Stimulated activated CD4-positive, alpha-beta T cell treated with anti-CD3 and anti-CD28 coated beads, TNF-alpha, amount 100 ng/mL, for 4 hours (primary cell): ENCODE measurements at places on chromosomes 11 and 22.

DNA sequence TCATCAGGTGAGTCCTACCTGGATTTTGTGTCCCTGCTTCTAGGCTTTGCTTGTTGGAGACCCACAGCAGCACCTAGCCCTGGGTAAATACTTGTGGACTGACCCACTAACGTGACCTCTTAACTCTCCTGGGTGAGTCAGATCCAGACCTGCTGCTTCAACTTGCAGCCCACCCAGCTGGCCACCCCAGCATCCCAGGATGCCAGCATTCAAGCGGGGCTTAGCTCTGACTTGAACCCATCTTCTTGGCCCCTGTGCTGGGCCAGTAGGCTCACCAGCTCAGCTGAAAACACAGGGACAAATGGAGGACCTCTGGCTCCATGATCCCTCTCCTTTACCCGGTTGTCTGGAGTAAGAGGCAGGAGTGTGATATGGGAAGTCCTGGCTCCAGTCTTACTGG lies 33.5 kb downstream of the PARVG start:
- no peak for DNase-seq

DNA sequence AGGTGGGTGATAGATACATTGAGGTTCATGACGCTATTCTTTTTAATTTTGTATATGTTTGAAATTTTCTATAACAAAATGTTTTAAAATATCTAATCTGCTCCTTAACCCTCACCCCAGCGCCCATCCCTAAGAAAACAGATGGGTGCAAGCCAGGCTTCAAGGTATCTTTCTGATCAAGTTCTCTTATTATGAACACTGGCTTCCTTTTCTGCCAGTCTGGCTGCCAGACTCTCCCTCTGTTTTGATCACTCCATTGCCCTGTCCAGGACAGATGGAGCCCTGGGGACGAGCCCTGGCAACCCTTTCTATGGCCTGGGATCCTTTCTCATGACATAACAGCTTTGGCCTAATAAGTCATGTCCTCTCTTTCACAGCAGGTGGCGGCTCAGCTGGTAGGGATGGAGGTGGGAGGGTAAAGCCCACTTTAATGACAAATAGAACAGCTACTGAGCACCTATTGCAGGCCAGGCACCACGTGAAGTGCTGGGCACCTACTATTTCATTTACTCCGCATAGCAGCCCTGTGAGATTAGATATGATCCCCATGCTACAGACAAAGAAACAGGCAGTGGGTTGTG lies 38.4 kb downstream of the DRD2 start:
- DNase-seq: no peak

GRCh38 chr11:23604966-23605365 lies 744.7 kb upstream of the CCDC179 start:
- no peak for DNase-seq

- DNase-seq: no peak
Observed at GRCh38 chr22:41028841-41029240, 63.6 kb upstream of the EP300 start.

- no peak for DNase-seq
Observed at GRCh38 chr11:120389693-120390584, 53.7 kb downstream of the ARHGEF12 start.

DNA sequence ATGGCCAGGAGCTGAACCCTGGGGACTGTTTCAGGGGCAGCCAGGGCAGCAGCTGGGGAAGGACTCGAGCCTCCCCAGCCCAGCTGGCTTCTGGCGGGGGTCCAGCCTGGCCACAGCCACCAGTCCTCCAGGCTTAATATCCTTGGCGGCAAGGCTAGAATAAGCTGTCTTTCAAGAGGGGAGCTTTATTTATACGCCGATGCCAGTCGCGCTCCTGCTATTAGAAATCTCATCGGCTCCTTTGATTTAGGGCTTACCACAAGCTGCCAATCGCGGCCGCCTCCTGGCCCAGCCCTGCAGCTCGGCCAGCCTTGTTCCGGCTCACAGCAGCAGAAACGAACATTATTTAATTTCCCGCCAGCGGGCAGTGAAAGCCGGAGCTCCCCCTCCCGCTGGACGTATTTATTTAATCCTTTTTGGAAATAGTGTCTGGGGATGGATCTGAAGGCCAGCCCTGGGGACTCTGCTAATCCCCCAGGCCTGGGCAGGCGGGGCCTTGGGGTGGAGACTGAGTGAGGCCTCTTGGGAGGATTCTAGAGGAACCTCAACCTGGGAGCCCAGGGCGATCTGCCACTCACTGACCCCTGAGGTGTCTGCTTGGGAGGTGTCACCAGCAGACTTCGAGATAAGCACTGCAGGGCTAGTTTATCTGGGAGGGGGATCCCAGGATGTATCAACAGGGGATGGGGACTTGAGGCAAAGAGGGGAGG lies 363.1 kb downstream of the MN1 start:
- no peak for DNase-seq

GRCh38 chr11:131870305-131870704 lies 499.9 kb downstream of the NTM start:
- DNase-seq: no peak

DNA sequence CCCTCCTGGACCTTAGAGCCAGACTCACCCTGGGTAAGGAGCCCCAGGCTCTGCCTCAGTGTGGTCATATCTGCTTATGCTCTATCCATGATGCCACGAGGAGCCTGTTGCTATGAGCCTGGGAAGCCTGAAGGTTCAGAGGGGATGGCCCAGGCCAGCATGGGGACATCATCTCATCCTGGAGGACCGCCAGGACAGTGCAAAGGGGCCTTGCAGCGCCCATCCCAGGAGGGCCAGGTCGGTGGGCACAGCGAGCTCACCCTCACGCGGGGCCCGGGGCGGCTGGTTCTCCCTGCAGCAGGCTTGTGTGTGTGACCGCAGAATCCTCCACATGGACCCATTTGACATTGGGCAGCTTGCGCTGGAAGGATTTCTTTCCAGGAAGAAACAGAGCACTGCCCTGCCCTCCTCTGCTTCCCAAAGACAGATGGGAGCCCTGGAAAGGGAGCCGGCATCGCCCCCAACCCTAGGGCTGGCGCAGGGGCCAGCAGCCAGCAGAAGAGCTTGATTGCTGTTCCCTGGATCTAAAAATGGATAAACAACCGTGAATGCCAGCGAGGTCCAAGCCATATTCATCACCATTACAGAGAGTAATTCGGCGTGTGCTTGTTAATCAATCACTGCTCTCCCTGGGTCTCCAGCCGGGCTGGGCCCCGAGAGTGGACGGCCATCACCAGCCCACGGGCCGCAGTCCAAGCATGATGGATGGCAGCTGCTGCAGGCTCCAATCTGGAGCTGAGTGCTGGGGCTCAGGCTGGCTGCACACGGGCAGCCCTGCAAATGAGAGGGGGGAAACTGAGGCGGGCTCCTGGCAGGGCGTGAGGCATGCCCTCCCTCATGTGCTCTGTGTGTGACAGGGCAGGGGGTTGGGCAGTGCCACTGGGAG lies 739.7 kb downstream of the BRD1 start:
- DNase-seq: no peak

DNA sequence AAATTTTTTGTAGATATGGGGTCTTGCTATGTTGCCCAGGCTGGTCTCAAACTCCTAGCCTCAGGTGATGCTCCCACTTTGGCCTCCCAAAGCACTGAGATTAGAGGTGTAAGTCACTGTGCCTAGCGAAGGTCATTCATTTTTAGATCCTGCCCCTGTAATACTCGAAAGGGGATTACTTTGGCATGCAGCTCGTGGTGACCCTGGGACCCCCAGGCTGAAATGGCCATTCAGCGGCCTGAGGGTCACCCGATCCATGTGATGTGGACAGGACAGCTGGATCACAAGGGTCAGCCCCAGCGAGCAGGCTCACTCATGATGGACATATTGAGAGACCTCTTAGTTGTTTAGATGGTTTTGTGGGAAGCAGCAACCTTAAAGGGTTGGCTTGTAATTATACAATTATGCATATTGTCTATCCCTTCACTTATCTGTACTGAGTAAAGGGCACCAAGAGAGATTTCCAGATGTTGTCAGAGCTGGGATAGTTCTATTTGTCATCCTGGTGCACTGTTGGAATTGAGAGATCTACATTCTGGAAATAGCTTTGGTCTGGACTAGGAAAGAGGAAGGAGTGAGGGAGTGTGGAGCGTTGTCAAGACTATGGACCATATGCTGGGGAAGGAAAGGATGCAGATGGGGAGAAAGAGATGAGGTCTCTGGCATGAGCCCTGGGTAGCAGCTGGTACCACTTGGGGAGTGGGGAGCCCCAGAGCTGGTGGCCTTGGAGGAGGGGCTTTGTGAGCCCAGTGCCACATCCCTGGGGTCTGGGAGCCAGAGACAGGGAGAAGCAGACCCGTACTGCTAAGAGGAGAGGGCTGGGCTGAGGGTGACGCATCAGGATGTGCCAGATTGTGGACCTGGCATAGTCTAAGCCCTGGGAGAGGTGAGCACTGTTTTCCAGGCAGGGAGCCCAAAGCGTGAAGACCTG lies 15.5 kb downstream of the RHBDD3 start:
- no peak for DNase-seq

DNA sequence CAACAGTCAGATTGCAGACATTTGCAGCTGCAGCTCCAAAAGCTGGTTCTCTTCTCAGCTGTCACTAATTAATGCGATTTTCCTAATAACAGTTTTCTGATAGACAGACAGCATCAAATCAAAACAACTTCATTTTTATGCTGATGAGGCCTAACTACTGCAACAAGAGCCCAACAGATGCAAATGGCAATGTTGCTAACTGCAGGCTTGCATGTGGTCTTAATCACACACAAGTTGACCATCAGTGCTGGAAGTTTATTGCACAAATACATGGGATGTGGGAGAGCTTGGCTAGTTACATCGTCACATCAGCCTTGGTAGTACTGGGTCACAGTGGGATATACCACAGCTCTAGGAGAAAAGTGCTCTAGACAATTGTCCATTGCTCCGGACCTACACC lies 99.2 kb downstream of the SPON1 start:
- DNase-seq: no peak

DNA sequence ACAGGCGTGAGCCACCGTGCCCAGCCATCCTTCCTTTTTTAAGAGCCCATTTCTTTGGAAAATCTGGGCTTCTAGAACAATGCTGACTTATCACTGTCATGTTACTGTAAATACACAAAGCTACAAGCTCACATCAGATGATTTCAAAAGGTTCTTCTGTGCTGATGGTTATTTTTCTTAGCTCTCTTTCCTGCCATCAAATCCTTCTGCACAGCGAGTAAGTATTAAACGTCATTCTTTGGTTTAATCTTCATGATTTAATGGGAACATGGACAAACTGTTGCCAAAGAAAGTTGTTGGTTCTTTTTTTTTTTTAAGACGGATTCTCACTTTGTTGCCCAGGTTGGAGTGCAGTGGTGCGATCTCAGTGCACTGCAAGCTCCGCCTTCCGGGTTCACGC lies 43.3 kb upstream of the NUP50 start:
- DNase-seq: no peak

DNA sequence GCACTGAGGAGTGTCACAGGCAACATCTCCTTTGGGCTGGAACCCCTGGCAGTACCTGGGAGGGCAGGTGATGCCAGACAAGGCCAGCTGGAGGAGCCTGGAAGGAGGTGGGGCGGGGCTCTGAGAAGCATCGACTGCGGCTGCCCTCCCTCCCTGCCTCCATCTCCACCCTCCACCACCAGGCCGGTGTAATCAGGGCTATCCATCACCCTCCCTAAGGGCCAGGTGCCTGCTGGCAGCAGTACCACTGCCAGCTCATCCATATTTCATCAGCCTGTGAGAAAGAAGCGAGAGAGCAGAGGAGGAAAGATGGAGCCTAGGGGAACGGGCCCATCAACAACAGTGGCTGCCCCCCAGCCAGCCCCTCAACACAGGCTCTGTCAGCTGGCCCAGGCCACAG lies 51.4 kb upstream of the RASD2 start:
- DNase-seq: no peak
